Renal cortical epithelial cell (primary cell): ENCODE measurements at places on chromosomes 1 and 21.

GRCh38 chr1:65014321-65014720 is 48.0 kb upstream of the JAK1 start:
- no peak for DNase-seq

DNA sequence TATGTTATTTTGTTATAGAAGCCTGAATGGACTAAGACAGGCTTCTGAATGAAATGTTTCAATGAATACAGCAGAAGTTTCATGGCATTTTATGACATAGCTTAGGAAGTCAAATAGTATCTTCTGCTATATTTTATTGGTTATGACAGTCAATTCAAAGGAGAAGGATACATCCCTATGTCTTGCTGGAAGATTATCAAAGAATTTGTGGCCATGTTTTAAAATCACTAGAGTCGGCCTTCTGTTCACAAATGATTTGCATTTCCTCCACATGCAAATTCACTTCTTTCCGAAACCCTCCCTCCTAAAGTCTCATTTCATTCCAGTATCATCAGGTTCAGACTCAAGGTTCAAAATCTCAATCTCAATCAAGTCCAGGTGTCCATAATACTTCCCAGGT is 679.2 kb upstream of the ADAMTS5 start:
- DNase-seq = no peak

DNA sequence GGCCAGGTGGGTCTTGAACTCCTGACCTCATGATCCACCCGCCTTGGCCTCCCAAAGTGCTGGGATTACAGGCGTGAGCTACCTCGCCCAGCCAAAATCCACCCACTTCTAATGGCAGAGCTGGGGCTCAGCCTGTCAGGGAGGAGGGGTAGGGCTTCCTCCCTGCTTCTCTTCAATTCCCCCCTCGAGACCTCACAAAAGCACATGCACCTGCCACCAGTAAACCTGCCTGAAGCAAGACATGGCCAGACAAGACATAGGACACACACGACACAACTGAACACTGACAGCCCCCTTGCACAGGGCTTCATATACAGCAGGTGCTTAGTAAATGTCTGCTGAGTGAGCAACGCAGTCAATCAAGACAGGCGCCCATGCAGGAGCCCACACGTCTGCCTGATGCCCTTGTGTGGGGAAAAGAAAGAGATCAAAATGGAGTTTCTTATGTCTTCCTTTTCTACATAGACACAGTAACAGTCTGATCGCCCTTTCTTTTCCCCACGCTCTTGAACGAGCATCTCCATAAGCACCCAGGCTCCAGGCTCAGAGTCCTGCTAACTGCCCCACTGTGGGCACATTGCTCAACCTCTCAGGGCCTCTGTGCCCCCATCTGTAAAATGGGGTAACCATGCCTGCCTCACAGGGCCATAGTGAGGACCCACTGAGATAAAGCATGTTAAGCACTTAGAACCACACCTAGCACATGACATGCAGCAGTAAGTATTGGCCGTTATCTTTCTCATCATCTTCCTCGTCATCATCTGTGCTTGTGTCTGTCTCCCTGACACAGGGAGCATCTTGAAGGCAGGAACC is 8.8 kb downstream of the SDC3 start:
- no peak for DNase-seq

- DNase-seq = no peak
Measured at GRCh38 chr1:176998183-176998795, 166.2 kb downstream of the ASTN1 start.

DNA sequence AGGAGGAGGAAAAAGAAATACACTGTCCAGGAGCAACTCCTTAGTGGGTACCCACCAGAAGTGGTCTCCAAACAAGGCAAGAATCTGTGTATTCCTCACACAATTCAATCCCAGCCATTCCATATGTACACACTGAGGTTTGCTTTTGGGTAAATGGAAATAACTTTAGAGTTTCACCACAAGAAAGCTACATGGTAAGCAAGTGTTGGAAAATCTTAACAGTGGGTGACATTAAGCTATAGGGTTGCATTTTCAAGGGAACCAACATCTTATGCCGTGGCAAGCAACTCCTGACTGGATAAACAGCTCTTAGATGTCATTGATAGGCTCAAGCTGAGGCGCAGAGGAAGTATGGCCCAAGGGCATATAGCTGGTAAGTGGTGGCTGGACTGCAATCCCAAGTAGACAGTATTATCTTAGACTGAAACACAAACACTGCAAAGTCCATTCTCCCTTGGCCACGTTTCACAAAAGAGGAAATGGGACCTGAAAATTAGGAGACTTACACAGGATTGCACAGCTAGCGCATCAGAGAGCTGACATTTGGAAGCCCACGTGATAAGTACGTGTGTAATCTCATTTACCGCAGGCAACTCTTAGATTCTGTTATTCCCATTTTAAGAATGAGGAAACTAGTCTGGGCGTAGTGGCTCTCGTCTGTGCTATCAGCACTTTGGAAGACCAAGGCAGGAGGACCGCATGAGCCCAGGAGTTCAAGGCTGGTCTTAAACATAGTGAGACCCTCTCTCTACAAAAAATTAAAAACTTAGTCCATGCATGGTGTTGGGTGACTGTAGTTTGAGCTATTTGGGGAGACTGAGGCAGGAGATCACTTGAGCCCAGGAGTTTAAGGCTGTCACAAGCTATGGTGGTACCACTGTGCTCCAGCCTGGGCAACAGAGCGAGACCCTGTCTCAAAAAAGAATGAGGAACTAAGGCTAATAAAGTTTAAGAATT is 4.0 kb upstream of the BRWD1 start:
- DNase-seq = no peak

DNA sequence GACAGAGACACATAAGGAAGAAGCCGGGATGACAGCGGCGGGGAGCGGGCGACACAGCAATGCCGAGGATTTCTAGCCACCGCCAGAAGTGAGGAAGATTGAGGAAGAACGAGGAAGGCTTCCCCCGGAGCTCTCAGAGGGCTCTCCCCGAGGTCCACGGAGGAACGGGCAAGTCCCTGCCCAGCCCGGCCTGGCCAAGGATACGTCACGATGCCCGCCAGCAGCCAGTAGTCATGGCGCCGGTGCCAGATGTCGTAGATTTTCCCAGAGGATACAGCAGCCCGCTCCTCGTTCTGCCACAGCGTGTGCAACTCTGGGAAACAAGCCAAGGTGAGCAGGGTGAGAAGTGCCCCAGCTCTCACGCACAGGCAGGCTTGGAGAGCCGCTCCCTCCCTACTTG is 65.9 kb downstream of the KCNAB2 start:
- no peak for DNase-seq

DNA sequence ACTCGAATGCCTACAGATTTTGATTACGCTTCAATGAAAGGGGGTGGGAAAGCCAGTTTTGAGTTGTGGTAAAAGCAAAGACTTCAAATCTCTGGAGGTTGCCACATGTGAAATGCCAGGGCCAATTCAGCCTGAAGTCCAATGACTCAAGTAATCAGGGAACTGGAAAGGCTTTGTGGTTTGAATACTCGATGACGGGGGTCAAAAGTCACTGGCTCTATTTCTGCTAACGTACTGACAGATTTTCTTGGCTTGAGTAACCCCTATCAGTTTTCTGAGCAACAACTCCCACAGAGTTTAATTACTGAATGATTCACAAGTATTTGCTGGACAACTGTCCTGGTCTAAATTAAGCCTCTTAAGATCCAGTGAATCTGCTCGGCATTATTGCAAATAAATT is 152.2 kb downstream of the SIPA1L2 start:
- DNase-seq = peak; percentile 99

GRCh38 chr1:50901872-50902271 is 58.2 kb downstream of the FAF1 start:
- DNase-seq = no peak

DNA sequence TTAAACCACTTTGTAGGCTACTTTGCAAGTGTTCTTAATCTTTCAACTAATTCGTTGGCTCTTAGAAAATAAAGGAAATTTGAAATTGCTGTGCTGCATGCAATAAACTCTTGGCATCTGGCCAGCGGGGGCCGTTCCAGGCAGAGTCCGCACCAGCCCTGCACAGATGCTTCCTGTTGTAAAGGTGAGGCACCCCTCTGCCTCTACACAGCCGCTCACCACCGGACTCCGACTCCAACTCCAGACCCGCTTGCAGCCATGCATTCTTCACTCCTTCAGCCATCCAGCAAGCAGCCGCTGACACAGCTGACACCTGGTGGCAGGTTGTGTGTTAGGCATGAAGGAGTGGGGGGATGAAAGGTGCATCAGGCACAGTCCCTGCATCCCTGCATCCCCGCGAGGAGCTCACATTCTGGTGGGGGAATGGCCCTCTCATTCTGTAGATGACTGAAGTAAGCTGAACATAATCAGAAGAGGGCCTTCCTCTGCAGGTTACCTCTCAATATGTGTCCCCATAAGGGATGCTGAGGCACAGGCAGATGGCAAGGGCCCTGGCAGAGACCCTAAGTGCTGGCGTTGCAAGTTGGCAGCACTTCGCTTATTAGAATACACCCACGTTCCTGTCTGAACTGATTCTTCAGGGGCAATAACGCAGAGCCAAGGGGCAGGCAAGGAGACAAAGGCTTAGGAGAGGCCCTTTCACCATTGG is 56.8 kb downstream of the GLIS1 start:
- peak; percentile 22 for DNase-seq

- no peak for DNase-seq
Measured at GRCh38 chr1:228978484-228979324, 243.4 kb downstream of the RHOU start.

- no peak for DNase-seq
Measured at GRCh38 chr1:169836198-169836597, 41.5 kb upstream of the METTL18 start.

DNA sequence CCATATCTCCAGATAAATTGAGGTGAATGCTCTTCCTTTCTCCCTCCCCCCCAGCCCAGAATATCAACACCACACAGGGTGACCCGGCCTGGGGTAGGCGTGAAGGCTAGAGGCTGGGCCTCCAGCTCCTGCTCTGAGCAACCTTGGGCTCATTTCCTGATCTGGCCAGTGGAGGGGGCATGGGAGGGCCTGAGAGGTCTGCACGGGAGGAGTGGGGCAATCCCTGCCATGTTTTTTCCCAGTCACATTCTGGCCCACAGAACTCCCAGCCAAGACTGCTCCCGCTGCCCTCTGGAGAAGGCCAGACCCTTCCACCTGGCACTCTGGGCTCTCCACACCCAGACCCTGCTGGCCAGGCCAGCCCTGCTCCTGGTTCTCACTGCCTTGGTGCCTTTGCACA is 3.9 kb downstream of the CLDN19 start:
- no peak for DNase-seq

GRCh38 chr1:231927431-231927830 is 300.8 kb downstream of the DISC1 start:
- no peak for DNase-seq

DNA sequence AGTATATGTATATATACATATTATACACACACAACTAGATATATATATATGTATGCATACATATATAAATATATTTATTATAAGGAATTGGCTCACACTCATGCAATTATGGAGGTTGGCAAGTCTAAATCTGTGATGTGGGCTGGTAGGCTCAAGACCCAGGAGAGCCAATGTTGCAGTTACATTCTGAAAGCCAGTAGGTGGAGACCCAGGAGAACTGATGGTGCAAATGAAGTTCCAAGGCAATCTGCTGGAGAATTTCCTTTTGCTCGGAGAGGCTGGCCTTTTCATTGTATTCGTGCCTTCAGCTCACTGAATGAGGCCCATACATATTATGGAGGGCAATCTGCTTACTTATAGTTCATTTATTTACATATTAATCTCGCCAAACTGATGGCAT is 9.4 kb downstream of the IVL start:
- peak; percentile 19 for DNase-seq

DNA sequence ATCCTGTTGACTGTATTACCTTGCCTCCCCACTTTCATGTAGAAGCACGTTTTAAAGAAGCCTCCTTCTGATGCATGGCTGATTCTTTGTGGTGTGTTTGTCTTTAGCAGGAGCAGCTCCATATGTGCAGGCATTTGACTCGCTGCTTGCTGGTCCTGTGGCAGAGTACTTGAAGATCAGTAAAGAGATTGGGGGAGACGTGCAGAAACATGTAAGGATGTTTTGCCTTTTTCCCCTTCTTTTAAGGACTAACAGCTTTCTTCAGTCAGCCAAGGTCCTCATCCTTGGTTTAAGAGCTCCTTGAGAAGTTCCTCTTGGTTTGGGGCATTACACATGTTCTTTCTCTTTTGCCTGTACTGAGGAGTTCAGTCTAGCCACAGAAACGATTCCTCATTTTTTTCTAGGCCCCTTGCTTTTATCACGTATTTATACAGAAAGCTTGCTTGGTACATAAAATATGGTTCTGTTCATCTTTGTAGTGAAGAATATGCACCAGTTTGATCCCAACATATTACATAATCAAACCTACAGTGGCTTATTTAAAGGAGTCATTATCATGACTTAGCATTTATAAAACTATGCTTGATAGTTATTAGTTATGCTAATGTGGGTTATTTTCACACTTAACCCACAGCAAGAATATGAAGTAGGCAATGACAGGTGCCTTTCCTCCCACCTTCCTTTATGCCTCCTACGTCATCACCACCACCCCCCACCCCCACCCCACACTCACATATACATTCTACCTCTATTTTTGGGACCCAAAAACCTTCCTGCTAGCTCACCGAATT is 19.6 kb downstream of the CAP1 start:
- no peak for DNase-seq

DNA sequence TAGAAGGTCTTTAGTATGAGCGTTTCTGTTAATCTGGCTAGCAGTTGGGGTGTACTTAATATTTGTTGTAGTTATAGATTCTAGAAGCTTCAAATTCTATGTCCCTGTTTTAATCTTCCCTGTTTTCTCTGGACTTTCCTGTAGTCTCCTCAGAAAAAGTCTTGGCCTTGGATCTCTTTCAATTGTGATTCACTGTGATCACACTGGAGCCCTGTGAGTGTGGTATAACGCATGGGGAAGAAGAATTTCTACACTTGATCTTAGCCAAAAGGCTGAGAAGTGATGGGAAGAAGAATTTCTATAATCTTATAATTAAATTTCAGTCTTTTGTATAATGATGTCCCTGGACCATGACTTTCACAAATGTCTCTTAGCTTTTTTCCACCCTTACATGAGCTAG is 36.7 kb upstream of the COP1 start:
- no peak for DNase-seq

- no peak for DNase-seq
Measured at GRCh38 chr1:165933446-165934170, 106.2 kb downstream of the UCK2 start.

GRCh38 chr1:242854466-242854865 is 330.0 kb upstream of the PLD5 start:
- DNase-seq = no peak

- DNase-seq = no peak
Measured at GRCh38 chr1:223087291-223088255, 55.5 kb downstream of the TLR5 start.

DNA sequence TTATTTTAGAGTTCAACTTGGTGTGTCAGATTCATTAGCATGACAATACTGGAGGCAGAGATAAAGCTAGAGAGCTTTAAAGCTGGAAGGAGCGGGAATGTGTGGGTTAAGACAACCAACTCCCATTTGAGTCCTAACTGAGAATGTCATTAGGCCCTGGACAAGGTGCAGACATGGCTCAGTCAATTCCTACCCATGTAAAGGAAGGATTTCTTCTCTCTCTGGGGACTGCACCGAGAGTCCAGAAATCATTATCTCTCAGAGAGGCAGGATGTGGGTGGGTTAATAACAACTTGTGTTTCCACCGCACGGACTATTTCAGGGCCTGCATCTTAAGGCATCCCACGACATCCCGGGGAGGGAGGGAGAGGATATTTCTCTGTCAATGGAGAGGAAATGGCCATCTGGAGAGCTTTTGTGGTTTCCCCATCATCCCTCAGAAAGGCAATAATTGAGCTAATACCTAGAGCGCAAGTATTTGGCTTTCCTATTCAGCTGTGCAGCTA is 46.7 kb upstream of the SARS1 start:
- no peak for DNase-seq
